ENCODE measurements at places on chromosomes 5 and 9.

DNA sequence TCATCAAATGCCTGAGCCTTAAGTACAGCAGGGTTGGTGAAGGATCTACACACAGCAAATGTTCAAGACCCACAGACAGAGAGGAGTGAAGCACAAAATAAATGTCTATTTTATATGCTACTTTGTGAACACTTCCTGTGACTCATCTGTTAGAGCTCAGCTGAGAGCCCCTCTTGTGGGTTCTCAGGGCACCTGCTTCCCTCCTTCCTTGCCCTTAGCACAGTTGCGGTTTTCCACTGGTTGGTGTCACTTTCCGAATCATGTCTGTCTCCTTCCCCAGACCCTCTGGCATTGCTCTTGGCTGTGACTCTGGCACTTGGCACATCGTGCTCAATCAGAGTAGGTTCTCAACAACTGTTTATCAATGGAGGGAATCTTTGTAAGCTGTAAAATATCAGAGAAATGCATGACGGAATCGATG lies 128.5 kb upstream of the STC2 start:
- DNase-seq, result no peak

DNA sequence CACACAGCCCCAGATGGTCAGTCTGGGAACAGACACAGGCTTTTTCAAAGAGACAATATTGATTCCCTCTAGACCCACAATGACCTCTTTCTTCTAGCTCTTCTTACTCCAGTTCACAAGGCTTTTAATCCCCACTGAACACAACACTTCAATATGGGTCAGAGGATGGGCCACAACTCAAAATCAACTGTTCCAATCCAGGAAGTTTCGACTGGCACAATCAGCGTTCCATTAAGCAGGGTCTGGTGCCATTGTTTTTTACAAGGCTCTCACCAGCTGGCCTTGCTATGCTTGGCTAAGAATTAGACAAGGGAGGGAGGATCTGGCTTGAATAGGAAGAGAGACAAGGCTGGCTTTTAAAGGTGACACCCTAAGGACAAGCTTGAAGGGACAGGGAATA lies 199.4 kb upstream of the SLC24A2 start:
- DNase-seq, result no peak

DNA sequence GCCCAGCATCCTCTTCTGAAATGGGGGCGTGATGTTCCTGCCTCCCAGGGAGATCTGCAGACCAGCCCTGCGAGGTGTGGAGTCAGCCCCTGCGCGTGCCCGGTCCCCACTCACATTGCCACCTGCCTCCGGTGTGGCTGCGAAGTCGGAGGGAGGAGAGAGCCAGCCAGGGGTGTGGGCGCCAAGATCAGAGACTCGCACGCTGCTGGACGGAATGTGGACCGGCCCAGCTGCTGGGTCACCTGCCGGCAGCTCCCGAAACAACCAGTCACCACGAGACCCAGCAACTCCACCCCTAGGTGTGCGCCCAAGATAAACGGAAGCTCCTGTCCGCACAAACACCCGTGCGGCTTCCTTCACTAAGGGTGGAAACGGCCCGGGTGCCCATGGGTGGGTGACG lies 51.1 kb upstream of the EGFL7 start:
- DNase-seq, result no peak

DNA sequence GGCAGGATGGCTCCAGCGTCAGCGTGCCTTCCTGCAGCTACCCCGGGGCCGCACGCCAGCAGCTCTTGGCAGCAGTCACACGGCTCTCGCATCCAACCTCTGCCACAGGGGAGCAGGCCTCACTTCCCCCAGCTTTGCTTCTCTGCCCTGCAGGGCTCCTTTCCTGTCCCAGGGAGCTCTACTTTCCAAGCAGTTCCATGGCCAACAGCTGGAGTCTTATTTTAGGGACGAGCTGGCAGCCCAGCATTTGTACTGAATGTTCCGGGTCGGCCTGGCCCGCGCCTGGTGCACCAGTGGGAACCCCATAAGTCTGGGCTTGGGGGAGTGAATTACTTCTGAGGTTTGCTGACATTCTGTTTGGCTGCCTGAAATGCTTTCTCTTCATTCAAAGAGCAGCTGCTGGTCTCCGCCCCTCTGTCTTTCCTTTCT lies 34.6 kb downstream of the GADD45G start:
- DNase-seq, result no peak

- DNase-seq, result no peak
These were observed 64.8 kb upstream of the ZNF462 start for GRCh38 chr9:106798016-106798799.

DNA sequence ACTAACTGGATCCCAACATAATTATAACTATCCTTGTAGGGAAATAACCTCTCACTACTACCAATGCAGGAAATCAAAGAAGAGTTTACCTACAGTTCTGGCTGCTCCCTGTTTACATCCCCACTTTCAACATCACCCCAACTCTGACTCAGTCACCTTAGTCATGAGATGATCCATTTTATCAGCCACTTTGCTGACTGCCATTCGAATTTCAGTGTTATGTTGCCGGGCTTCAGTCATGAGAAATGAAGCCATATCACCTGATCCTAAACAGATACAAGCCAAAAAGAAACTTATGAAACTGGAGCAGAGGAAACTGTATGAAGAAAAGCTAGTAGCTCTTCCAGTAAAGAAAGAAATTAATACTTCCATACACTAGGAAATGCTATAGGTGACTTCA lies 33.7 kb downstream of the SLC31A2 start:
- DNase-seq, result no peak

- no peak for DNase-seq
These were observed 526.1 kb upstream of the KLF4 start for GRCh38 chr9:108015690-108016089.

DNA sequence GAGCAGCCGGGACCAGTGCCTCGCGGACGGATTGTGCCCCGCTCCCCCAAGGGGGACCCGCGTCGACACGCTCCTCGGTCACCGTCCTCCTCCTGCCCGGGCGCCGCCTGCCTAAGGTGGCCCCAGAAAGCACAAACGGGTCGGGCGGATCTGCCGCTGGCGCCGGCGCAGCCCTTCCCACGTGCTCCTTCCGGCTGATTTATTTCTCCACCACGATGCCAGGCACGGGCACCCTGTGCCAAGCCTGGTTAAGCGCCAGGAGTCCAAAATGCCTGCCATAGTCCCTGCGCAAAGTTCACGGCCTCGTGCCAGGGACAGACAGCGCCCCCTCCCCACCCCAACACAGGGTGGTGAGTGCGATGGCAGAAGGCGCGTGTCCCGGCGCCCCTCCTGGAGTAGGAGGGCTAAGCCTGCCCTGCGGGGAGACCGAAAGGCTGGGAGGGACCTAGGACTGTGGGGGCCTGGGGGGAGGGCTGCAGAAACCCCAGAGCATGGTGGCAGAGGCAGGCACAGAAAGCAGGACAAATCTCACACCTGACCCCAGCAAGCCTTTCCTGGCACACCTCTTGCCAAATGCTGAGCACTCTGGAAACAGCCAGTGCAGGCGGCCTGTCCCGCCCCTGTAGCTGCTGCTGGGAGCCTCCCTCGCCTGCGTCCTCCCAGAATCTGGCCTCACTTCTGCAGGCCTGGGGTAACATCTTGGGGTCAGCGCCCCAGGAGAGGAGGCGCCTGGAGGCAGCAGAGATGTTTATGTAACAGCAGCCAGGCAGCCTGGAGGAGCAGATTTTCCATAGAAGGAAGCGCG lies 1.1 kb upstream of the NOTCH1 start:
- no peak for DNase-seq

- DNase-seq, result no peak
These were observed 17.1 kb downstream of the RFX3 start for GRCh38 chr9:3508521-3509291.

GRCh38 chr5:35832762-35833161 lies 23.9 kb upstream of the IL7R start:
- DNase-seq, result no peak

DNA sequence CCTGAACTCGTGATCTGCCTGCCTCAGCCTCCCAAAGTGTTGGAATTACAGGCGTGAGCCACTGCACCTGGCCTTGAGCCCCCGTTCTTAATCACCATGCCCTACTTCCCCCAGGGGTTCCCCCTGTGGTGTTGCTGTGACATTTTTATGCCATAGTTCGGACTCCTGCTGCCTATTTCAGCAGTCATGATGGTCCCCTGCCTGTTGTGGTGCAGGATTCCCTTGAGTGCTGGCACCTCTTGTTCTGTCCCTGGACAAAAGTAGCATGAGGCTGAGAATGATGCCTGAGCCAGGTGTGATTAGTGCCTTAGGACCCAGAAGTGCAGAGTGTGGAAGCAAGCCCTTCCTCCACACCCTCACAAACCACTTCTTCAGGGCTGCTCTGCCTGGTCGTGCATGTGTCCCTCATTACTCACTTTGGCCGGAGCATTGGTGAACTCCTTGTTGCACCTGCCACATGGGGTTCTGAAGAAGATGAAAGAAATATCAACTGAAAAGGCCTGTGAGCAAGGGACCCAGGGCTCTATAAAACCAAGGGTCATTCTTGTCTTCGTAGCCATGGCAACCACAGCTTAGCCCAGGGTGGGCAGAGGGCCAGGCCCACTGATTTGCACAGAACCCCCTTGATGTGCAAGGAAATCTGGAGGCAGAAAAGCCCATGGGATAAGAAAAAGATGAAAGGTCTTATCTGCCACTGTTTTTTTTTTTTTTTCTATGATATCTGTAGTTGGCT lies 228.0 kb downstream of the NTRK2 start:
- no peak for DNase-seq

GRCh38 chr5:62317810-62318209 lies 11.8 kb downstream of the KIF2A start:
- no peak for DNase-seq

DNA sequence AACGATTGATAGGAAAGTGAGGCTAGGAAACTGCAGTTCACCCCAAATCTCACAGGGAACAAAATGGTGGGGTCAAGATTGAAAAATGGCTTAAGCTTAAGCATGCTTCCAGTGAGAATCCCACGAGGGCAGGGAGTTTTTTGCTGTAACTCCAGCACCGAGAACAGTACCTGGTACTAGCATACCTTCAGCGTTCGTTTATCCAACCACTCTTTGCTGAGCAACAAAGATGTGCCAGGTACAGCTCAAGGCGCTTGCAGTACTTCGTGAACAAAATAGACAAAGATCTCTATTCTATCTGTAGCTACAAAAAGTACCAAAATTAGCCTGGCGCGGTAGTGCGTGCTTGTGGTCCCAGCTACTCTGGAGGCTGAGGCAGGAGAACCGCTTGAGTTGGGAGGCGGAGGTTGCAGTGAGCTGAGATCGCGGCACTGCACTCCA lies 778 bp upstream of the PPP6C start:
- no peak for DNase-seq

- no peak for DNase-seq
These were observed 122.2 kb downstream of the AUH start for GRCh38 chr9:91239367-91240111.

DNA sequence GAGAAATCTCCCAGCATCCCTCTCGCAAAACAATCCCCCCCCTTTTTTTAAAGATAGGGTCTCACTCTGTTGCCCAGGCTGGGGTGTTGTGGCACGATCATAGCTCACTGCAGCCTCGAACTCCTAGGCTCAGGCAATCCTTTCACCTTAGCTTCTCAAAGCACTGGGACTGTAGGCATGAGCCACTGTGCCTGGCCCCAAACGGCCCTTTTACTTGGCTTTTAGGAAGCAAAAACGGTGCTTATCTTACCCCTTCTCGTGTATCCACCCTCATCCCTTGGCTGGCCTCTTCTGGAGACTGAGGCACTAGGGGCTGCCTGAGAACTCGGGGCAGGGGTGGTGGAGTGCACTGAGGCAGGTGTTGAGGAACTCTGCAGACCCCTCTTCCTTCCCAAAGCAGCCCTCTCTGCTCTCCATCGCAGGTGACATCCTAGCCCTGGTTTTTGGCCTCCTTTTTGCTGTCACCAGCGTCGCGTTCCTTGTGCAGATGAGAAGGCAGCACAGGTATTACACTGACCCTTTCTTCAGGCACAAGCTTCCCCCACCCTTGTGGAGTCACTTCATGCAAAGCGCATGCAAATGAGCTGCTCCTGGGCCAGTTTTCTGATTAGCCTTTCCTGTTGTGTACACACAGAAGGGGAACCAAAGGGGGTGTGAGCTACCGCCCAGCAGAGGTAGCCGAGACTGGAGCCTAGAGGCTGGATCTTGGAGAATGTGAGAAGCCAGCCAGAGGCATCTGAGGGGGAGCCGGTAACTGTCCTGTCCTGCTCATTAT lies 6.8 kb downstream of the CA9 start:
- no peak for DNase-seq

GRCh38 chr5:32628049-32628844 lies 42.9 kb downstream of the SUB1 start:
- DNase-seq, result no peak

DNA sequence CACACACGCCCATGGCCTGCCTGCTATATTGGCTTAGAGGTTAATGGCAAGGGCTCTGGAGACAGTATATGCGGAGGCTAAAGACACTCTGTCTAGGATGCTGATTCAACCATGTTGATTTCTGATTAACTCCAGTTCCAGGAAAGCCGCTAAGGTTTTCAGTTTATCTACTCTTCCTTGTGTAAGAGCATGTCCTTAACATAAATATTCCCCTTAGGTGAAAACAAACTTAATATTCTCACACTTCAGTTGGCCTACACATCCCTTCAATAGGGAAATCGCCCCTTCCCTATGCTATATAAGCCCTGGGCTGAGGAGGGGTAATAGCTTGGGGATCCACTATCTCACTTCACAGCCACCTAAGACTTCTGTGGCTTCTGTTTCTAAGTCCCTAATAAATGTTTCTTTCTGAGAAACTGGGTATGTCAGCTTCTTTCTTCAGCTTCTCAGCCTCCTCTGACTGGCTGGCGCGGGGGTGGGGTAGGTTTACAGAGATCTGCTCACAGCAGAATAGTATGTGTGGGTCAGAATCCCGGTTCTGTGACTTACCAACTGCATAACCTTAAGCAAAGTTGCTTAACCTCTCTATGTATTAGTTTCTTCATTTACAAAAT lies 4.3 kb upstream of the GPX3 start:
- DNase-seq, result no peak

GRCh38 chr5:75335952-75336614 lies 937 bp upstream of the HMGCR start:
- no peak for DNase-seq

DNA sequence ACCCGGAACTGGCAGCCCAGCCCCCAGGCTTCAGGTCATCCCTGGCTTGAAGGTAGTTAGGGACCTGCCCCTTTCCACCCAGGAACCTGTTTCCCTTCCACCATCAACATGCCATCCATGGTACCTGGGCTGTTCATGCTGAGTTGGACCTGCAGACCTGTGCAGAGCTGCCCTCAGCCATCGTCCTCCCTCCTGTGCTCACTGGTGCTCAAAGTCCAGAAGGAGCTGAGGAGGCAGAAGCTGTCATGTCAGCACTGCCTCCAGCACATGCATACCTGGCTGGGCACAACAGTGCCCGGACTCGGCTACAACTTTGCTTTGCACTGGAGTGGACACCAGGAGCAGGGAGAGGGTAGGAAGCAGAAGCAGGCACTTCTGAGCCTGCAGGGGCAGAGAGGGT lies 36.2 kb downstream of the BTNL8 start:
- DNase-seq, result no peak

DNA sequence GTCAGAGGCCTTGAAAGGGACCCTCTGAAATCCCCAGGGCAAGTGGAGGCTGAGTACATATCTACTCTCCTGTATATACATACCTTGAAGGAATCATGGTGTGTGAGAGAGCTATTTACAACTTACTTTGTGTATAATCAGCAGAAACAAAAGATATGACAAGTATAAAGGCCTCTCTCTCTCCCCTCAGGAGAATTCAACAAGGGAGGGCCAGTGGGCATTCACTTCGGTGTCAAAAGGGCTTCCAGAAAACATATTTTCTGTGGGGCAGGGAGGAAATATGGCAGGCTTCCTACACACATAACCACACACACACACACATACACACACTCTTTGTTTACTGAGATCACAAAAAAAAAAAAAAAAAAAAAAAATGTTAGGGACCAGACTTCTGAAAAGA lies 181.7 kb downstream of the BNC2 start:
- DNase-seq, result no peak
